ENCODE measurements at places on chromosomes 7 and 10. TPM values are rescaled to one million over a fixed set of nuclear protein-coding genes. Genes with fewer than 3 reads are reported as not detected.

MRC1 gene
- 2.1 TPM for total RNA-seq

PON1 gene
- under 0.01 TPM for total RNA-seq

NODAL gene
- not detected for total RNA-seq

JAKMIP3 gene
- total RNA-seq: not detected

SEMA3C gene
- 0.16 TPM for total RNA-seq

FEZF1 gene
- not detected for total RNA-seq

PPIF gene
- 20.8 TPM for total RNA-seq

HTR5A gene
- not detected for total RNA-seq

TPST1 gene
- 16.5 TPM for total RNA-seq

TFEC gene
- 8.5 TPM for total RNA-seq

RAMP3 gene
- 0.81 TPM for total RNA-seq

NYAP1 gene
- total RNA-seq: 2.6 TPM

NPFFR1 gene
- not detected for total RNA-seq
